Hypothalamus (tissue), 51 donors: ENCODE measurements at places on chromosomes 7 and 10.

DNA sequence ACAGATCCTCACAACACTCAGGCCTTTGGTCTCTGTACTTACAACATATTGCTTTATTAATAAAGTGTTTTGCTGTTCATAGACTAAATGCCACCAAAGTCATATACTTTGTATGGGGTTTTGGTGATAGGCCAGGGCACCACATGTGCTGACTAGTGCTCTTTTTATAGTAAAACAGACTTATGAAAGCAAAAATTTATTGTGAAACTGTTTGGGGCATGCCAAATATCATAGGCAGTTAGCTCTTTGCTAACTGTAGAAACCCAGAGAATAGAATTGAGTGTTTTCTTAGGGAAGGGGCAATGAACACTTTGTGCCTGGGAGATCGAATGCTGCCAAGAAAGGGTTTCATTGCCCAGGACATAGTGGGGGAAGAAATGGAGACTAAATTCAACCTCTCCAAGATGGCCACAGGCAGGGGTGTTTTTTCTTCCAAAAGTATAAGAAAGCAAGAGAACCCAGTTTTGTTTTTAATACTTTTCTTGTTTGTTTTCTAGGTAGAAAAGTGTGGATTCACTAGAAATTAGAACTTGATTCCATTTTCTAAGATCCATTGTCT lies 142.7 kb downstream of the TRIL start:
- DNase-seq = no peak

GRCh38 chr7:351256-351655 lies 61.3 kb downstream of the FOXL3 start:
- no peak for DNase-seq

GRCh38 chr10:116055252-116055916 lies 217.6 kb downstream of the GFRA1 start:
- DNase-seq = no peak

DNA sequence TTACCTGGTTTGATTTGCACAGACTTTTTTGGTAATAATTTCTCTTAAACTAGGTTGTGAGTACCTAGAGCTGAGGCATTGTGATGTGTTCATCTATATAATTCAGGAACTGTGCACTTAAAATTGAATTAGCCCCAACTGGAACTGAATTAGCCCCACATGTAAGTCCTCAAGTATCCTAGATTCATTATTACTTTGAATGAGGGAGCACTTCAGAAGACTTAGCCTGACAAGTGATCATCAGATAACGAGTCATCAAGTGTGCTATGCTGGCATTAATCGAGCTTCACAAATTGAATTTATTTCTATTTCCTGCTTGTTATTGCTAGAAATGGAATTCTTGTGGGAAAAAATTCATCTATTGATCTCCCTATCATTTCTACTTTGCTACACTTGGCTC lies 323.4 kb upstream of the SEMA3D start:
- no peak for DNase-seq

- DNase-seq = no peak
These were observed 36.5 kb downstream of the C10orf71 start for GRCh38 chr10:49335364-49335972.

- no peak for DNase-seq
These were observed 15.0 kb downstream of the CEP41 start for GRCh38 chr7:130425796-130426195.

- DNase-seq = no peak
These were observed 419.1 kb downstream of the AUTS2 start for GRCh38 chr7:70017357-70017756.

DNA sequence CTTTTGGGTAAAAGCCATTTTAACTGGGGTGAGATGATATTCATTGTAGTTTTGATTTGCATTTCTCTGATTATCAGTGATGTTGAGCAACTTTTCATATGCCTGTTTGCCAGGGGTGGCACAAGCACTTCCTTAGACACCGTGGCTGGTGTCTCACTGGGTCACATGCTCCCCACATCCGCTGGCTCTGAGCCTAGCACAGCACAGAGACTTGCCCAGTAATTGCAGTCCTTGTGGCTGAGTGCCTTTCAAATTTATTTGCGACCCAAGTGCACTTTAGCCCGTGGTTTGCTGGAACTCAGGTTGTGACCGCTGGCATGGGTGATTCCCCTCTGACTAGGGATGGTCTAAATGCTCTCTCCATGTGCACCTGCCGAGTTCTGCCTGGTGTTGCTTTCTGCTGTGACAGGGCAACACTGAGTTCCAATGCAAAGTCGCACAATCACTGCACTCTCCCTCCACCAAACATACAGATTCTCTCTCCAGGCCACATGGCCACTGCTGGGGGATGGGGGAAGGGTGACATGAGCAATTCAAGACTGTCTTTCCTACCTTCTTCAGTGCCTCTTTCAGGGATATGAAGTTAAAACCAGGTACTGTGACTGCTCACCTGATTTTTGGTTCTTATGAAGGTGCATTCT lies 66.5 kb downstream of the ZNF277 start:
- DNase-seq = no peak

- no peak for DNase-seq
These were observed 142.7 kb upstream of the PCBD1 start for GRCh38 chr10:71031026-71031425.

GRCh38 chr7:26891400-26892350 lies 27.3 kb upstream of the SKAP2 start:
- DNase-seq = no peak

DNA sequence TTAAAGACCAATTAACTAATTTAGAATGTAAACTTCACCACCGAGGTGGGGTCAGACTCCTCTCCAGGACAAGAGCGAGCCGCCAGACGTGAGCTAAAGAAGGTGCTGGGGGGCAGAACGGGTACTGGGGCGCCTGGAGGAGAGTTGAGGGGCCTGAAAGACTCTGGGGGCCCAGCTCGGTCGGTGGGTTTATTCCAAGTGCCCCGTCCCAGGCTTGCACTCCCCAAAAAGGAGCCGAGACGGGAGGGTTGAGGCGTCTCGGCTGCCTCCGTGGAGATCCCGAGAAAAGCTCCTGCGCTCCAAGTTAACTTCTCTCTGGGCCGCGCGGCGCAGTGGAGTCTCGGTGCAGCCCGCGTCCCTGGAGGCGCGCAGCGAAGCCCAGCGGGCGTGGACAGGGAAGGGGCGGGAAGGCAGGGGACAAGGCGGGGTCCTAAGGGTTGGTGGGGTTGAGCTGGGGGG lies 553.3 kb downstream of the TFEC start:
- DNase-seq = no peak

GRCh38 chr10:219731-220472 lies 84.6 kb downstream of the ZMYND11 start:
- DNase-seq = no peak

DNA sequence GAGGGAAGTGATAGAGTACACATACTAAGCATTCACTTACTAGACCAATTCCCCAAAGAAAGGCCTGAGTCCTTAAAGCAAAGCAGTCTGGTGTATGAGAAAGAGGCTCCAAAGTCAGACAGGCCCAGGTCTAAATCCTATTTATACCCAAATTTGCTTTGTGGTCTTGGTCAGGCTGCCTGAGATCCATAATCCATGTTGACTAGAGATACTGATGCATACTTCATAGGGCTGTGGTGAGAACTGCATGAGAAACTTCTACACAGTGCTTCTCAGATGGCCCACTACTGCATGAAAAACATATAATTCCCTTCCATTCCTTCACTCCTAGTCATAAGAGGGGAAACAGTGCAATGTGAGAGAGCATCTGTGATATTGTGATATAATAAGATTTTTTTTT lies 81.6 kb upstream of the SP4 start:
- DNase-seq = no peak

- DNase-seq = no peak
These were observed 22.2 kb downstream of the SFMBT2 start for GRCh38 chr10:7388602-7389001.

DNA sequence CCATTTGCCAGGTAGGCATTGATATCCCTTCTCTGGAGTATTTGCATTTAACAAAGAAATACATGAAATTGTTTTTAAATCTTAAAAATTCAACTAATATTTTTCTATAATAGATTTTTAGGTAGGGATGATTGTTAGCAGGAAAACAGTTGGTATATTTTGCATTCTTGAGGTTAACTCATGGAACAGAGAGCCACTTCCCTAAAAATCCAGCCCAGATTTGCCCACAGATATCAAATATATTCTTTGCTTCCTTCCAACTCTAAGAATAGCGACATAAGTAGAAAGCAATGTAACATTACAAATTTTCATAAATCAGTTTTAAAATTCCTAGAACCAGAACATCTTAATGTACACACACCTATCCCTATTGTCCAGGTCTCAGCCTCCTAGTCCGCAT lies 45.0 kb upstream of the ANLN start:
- DNase-seq = no peak

DNA sequence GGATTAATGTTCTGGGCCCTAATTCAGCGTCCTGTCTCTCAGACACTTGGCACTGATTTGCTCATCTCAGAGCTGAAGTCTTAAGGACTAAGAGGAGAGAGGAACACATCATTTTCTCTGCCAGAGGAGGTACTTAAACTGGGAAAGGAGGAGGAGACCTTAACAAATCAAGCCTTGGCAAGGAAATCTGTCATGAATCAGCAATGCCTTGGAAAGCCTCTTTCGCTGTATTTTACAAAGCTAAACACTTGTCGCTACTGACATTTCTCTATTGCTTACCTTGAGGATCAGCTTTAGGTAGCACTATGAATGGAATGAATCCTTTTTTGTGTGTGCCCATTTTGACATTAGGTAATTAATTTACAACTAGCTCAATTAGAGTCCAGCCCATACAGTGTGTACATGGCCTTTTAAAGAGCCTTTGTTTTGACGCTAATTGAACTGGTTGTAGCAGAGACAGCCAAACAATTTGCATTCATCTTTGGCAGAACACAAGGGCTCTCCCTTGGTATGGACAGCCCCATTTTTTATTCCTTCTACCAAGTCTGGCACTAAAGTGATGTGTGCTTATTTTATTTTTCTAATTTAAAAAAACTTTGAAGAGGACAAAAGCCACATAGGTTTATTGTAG lies 37.4 kb downstream of the AUTS2 start:
- no peak for DNase-seq

GRCh38 chr7:123041101-123041500 lies 45.6 kb upstream of the TAS2R16 start:
- DNase-seq = no peak

GRCh38 chr7:74617180-74617744 lies 40.3 kb upstream of the GTF2I start:
- DNase-seq = peak; percentile 7

DNA sequence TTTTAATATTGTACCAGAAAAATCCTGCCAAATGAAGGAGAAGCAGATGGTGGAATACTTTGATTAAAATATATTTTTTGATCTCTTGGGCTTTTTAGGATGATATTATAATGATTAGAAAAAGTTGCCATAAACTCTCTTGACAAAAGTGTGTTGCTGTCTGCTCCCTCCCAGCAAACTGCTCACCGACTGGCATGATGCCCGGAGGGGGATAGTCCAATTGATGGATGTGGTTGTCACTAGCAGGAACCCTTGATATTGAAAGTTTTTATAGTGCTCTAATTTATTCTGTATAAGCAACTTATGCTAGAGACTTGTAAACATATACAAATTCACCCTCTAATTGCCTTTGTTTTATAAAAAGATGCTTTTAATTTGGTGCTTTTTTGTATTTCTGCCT lies 114.0 kb downstream of the DNAH11 start:
- DNase-seq = no peak

- no peak for DNase-seq
These were observed 139.1 kb downstream of the XPNPEP1 start for GRCh38 chr10:109784236-109784635.

- DNase-seq = no peak
These were observed 44.4 kb downstream of the TACR2 start for GRCh38 chr10:69372126-69372980.

- no peak for DNase-seq
These were observed 241.9 kb downstream of the GLRX3 start for GRCh38 chr10:130377986-130378540.

GRCh38 chr7:11613292-11613930 lies 218.6 kb downstream of the THSD7A start:
- no peak for DNase-seq

DNA sequence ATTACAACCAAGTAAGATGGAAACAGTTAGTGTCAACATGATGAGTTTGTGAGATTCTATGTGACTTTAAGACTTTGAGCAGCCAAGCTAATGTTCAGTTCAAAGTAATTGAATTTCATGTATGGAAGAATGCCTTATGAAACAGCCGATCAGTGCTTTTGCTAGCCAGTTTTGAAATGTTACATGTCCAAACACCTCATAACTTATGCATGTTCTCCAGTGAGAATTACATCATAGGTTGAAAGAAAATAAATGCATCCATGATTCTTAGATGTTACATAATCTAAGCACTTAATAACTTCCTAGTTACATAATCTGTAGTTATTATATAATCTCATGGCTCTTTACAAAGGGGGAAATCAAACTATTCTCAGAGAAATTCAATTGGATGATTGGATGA lies 211.3 kb downstream of the BICC1 start:
- no peak for DNase-seq

DNA sequence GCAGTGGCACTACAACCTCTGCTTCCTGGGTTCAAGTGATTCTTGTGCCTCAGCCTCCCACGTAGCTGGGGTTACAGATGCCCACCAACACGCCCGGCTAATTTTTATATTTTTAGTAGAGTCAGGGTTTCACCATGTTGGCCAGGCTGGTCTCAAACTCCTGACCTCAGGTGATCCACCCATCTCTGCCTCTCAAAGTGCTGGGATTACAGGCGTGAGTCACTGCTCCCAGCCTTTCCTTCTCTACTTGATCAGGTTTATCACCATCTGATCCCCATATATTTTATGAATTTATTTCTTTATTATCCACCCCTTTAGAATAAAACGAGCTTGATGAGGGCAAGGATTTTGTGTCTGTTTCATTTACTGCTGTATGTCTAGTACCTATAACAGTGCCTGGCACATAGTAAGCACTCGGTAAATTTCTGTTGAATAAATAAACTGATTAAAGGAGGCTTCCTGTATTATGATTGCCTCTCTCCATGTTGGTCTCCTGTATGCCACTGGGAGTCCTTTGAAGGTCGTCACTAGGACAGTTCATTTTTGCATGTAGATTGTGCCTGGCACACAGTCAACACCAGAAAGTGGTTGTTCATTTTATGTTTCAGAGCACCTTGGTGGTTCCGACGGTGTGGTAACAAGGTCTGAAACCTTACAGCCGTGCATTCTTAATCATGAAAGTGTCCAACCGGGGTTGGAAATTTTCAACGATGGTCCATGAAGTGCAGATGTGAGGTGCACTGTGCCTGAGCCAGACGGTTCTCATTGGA lies 9.6 kb upstream of the EIF3A start:
- DNase-seq = no peak

- DNase-seq = no peak
These were observed 759.0 kb upstream of the GALNT17 start for GRCh38 chr7:70372768-70373515.
